ENCODE measurements at places on chromosomes 16 and 17. TPM values are rescaled to one million over a fixed set of nuclear protein-coding genes. Genes with fewer than 3 reads are reported as not detected.

- DNase-seq: no peak
These were observed 225.2 kb downstream of the HAPSTR1 start for GRCh38 chr16:9316615-9317014.

- no peak for DNase-seq
These were observed 20.7 kb downstream of the GPRC5B start for GRCh38 chr16:19863990-19864389.

- no peak for DNase-seq
These were observed 45.1 kb upstream of the CIBAR2 start for GRCh38 chr16:85157372-85157771.

GRCh38 chr17:74567397-74567796 is at the start of gene CD300H:
TSS of gene CD300H (minus strand) at chr17:74567509.
- no peak for DNase-seq

DNA sequence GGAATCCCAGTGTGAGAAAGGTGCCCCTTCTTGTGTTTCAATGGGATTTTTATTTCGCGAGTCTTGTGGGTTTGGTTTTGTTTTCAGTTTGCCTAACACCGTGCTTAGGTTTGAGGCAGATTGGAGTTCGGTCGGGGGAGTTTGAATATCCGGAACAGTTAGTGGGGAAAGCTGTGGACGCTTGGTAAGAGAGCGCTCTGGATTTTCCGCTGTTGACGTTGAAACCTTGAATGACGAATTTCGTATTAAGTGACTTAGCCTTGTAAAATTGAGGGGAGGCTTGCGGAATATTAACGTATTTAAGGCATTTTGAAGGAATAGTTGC is 567 bp downstream of the UBB start:
- DNase-seq: peak; percentile 60

DNA sequence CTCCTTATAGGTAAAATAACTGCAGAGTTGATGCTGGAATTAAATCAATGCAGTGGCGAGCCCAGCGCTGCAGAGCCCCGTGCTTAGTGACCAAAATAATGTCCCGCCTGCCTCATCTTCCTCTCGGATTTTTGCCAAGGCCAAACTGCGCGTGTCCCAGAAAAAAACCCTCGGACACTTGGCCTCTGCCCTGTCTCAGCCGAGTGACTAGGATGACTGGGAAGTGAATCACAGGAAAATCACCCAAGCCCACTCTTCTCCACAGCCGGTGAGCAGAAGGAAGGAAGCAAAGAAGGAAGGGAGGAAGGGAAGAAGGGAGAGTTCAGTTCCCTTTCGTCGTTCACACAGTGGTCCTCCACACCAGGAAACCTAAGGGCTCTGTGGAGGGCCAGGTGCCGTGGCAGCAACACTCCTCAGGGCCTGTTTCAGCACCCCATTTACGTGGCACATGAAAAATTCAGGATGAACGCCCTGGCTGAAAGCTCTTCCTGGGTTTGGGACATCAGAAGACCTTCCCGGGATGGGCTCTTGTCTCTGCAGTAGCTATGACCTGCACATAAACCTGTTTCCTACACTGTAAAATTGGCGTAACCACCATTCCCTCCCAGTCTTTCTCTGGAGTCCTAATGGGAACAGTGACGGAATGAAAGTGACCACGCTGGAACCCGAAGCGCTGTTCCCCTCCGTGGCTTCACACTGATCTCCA is 25.4 kb upstream of the HOXB13 start:
- DNase-seq: no peak

DNA sequence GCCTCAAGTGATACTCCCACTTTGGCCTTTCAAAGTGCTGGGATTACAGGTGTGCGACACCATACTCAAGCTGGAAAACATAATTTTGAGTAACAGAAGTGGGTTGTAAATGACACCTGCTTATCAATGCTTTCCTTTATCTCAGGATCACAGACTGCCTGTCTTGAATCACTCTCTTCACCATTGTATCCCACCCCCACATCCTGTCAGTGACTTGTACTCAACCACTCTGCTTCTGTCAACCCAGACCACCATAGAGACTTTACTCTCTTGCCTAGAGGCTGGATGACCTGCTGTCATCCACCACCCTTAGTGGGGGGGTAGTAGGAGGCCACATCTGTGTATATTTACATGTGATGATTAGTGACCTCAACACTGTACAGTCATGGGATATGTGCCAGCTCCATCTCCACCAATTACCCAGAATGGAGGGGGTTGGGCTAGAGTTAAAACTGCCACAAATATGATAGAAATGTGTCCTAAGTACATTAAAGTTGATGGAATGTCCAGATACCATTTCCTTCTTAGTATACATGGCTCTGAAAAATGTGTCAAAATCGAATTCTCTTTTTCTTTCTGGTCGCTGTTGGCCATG is 338.7 kb downstream of the GRIN2A start:
- DNase-seq: no peak

- DNase-seq: no peak
These were observed 15.5 kb downstream of the MMP15 start for GRCh38 chr16:58040945-58041627.

- no peak for DNase-seq
These were observed 5.7 kb upstream of the CEP131 start for GRCh38 chr17:81228420-81228819.

DNA sequence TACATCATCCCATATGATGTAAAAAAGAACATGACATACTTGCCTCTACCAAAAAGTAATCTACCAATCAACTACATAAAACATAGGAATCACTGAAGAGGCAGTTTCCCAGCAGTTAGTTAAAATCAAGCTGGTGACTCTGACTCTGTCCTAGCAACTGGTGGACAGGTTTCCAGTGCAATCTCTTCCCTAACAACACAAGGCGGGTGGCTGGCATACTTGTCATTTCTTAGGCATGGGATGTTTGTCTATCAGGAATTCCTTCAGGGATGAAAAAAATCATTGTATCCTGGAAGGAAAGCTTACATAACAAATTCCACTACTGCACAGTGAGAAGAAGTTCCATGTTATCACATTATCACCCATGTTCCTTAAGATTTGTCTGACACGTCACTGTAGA is 50.9 kb downstream of the HELZ start:
- DNase-seq: peak; percentile 66

DNA sequence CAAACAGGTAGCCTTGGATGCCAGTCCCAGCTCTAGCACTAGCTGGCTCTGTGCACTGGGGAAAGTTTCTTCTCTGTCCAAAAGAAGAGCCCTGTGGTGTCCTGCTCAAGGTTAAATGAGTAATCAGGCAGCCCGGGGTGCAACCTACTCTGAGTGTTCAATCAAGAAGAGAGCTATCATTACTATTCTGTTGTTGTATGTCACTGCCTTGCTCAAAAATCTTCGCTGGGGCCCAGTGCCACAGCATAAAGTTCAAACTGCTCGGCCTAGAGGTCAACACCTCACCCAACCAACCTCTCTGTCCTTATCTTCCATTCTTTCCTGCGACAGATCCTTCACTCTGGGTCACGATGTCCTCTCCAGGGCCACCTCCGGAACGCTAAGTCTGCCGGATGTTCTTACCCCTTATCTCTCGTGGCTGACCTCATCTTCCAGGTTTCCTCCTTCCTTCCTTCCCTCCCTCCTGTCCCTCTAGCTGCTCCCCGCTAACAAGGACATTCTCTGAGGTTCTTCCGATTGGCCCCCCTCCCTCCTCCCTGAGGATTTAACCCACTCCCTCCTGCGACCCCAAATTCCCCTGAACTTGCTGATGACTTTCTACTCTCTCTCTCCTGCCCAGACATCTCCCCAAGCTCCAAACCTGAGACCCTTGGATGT is 4.4 kb downstream of the FDXR start:
- no peak for DNase-seq

GRCh38 chr16:90026135-90026534 is 6.9 kb upstream of the DBNDD1 start:
- DNase-seq: no peak

DNA sequence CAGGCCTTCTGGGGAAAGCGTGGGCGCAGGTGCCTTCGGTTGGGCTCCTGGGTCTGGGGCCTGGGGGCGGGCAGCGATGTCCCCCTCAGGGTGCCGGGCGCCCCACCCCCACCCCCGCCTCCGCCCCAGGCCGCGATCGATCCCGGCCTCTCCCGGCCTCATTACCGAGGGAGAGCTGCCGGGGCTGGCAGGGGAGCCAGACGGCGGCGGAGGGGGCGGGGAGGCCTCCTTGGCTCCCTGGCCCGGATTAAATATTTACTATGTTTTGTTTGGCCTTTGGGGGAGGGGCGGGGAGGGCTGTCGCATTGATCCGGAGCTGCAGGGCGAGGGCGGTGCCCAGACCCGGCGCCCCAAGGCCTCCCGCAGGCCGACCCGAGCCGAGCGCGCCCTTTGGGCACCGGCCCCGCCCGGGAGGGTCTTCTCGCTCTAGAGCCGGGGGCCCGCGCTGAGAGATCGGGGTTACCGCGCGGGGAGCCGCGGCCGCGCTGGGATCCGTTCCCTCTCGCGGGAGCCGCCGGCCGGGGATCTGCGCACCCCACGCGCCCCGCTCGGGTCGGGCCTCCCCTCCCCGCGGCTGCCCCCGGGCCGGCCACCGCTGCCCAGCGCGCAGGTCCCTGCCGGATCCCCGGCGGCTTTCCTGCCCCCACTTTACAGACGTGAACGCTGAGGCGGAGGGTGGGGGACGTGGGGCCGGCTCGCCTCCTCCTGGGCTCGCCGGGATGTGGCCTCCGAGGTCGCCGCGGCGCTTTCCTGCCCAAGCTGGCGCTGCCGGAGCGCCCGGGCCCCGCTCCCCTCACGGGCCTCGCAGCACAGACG is 27.0 kb downstream of the RTN4RL1 start:
- peak; percentile 23 for DNase-seq

DNA sequence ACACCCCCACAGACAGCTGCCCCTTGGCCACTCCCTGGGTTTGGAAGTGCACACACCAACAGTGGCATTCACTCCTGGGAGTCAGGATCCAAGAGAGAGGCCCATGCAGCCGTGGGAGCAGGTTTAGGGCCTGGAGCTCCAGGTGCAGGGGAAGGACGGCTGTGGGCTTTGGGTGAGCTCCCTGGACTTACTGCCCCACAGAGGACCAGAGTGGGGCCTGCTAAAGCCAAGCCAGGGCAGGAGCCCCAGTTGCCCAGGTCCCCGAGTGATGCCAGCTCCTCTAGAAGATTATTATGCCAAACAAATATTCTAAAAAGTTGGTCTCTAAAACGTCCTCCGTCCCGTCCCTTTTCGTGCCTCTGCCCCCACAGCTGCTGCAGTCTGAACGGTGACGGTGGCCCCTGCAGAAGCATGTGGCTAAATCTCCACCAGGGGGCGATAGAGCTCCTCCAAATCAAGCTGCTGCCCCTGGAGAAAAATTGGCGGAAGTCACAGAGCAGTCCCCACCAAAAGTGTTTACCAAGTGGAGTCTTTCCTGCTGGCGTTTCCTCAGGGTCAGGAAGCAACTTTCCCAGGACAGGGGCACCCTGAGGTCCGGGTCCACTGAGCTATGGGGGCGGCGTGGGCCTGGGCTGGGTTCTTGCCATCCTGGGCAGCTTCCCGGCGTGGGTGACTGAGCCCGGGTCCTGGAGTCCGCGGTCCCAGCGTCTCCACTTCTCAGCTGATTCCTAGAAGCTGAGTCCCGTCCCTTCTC is 4.2 kb downstream of the ARMC7 start:
- peak; percentile 96 for DNase-seq

DNA sequence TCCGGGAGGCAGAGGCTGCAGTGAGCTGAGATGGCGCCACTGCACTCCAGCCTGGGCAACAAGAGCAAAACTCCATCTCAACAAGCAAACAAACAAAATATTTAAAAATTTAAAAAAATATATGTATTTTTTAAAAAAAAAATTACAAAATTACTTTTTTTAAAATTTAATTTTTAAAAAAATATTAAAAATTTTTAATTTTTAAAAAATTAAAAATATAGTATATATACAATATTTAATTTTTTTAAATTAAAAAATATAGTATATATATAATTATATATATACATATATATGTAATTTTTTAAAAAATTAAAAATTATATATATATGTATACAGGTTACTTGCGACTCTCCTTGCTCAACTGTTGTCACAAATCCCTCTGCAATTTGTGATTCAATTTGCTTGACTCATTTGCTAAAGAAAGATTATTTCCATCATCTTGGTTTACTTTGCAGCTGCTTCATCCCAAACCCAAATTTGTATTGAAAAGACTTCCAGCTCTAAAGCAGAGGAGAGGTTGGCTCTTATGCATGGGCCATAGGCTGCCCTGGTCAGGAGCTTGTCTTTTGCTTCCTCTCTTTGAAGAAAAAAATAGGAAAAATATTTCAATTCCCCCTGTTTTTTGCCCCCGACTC is 247.4 kb upstream of the IRX3 start:
- no peak for DNase-seq

DNA sequence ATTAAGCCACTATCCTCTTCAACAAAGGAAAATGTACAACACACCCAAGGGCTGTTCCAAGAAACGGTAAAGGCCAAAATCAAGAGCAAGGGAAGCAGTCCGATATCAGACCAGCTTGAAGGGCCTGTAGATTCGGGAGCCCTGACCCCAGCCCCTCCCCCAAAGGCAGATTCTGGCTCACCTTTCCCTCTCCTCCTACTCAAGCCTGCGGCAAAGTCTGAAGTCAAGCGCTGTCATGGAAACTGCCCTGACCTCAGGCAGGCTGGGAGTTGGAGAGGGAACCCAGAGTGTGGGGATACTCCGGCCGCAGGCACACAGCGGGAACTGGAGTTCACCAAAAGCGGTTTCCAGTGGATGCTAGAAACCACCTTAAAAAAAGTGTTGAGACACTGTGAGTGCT is 1.8 kb downstream of the ALYREF start:
- no peak for DNase-seq

Gene TPSB2
- not detected for total RNA-seq

Gene RTN4RL1
- total RNA-seq: 0.60 TPM

Gene KRT25
- total RNA-seq: not detected

Gene TAT
- total RNA-seq: not detected

Gene KRTAP1-1
- total RNA-seq: not detected

Gene DOC2B
- 57.9 TPM for total RNA-seq

Gene HYDIN
- total RNA-seq: 0.17 TPM

Gene SOST
- 0.05 TPM for total RNA-seq

Gene ABCA6
- total RNA-seq: 39.6 TPM

Gene ZNRF1
- 29.9 TPM for total RNA-seq

Gene SP6
- total RNA-seq: 3.1 TPM

Gene MRPL10
- total RNA-seq: 19.9 TPM

All from dermis blood vessel endothelial cell (primary cell).